Activated CD4-positive, CD25-positive, alpha-beta regulatory T cell (primary cell): ENCODE measurements at places on chromosomes 7 and 10.

GRCh38 chr7:128985660-128986059 lies 47.9 kb downstream of the IRF5 start:
- DNase-seq = no peak

- DNase-seq = no peak
Measured at GRCh38 chr10:35608328-35608672, 3.2 kb downstream of the GJD4 start.

- DNase-seq = no peak
Measured at GRCh38 chr7:68955656-68956055, 642.6 kb upstream of the AUTS2 start.

GRCh38 chr10:133014416-133015210 lies 72.2 kb upstream of the CFAP46 start:
- DNase-seq = no peak

DNA sequence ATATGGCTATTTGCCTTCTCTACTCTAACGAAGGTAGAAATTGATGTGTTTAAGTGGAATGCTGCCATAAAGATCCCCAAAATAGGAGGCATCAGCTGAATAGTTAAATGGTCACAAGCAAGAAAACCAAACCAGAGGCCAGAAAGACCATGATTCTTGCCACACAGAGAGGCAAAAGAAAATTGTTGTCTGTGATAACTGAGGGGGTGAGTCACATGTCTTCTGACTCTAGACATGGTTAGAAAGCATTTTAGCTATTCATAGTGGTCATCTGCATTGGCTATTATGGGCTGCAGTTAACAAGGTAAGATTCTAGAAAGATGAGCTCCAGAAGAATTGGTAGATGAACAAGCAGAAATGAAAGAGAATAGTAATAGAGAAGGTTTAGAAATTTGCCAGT lies 361.4 kb upstream of the NPSR1 start:
- DNase-seq = no peak

DNA sequence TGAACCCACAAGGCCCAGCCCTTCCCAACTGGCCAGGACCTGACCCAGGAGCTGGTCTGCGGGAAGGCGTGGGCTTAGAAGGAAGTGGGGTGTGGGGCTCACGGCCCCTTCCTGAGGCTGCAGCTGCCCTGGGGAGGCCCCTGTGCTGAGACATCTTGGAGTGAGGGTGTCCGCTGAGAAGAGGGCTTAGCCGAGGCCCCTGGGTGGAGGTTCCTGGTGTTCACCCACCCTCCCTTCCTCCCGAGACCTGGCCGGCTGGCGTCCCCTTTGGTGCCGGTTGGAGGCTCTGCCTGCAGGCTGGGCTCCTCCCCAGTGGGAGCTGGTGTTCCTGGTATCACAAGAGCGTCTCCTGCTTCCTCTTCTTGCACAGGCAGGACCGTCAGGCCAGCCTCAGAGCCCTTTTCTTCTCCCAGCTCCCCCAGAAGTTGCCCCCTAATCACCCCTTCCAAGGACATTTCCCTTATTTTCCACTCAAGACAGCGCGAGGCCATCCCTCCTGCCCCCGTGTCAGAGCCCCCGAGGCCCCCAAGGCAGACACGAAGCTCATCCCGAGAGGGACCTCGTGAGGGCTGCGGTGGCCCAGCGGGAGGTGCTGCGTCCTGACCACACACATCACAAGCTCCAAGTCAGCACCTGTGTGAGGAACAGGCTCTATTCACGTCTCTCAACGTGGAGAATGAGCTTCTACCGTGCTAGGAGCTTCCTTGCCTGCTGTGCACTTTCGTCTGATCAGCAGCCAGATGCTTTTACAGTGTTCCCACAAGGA lies 25.1 kb upstream of the FAM20C start:
- no peak for DNase-seq

DNA sequence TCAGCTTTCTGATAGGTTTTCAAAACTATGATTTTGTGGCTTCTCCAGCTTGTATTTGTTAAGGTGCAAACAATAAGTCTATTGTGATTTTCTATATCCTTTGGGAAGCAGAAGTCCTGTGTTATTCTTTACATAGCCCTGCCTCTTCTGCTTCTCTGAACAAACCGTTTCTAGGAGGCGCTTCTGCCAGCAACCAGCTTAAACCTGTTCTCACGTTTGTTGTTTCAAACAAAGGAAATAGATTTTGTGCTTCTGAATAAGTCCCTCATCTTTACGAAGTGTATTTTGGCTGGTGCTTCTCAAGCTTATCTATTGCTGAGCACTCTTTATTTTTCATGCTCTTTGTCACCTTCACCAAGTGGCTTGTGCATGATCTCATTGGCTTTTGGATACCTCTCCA lies 61.0 kb downstream of the VTI1A start:
- DNase-seq = no peak
